ENCODE measurements at places on chromosomes 5 and 9.

GRCh38 chr5:177339107-177339638, 12.3 kb downstream of the LMAN2 start:
- no peak for DNase-seq

DNA sequence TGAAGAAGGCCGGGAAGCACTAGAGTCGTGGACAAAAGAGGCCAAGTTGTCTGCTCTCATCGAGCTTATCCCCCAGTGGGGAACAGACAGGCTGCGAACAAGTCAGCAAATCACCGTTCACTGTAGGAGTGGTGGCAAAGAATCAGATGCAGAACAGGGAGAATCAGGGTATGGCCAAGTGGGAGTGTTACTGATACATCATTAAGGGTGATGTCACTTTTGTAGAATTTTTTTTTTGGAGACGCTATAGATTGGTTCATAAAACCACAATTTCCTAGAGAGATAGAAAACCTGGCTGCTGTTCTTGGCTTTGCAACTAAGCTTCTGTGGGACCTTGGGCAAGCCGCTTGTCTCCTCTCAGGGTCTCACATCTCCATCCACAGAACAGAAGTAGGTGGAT, 21.3 kb downstream of the SPRY4 start:
- no peak for DNase-seq

GRCh38 chr9:117815315-117815714, 111.1 kb downstream of the TLR4 start:
- no peak for DNase-seq

DNA sequence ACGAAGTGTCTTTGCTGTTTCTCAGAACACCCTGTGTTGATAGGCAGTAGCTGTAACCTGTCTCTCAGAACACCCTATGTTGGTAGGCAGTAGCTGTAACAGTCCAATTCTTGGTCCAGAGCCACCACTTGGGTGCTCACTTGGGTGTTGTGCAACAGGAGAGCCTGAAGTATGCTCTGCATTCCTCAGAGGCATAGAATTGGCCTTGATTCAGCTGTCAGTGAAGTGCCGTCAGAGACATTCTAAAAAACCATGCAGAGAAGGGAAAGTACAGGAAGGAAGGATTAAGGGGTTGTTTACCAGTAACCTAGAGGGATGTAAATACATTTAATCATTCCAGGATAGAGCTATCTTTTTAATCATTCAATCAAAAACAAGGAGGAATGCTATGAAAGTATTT, 231.2 kb downstream of the ARRDC3 start:
- peak; percentile 46 for DNase-seq

DNA sequence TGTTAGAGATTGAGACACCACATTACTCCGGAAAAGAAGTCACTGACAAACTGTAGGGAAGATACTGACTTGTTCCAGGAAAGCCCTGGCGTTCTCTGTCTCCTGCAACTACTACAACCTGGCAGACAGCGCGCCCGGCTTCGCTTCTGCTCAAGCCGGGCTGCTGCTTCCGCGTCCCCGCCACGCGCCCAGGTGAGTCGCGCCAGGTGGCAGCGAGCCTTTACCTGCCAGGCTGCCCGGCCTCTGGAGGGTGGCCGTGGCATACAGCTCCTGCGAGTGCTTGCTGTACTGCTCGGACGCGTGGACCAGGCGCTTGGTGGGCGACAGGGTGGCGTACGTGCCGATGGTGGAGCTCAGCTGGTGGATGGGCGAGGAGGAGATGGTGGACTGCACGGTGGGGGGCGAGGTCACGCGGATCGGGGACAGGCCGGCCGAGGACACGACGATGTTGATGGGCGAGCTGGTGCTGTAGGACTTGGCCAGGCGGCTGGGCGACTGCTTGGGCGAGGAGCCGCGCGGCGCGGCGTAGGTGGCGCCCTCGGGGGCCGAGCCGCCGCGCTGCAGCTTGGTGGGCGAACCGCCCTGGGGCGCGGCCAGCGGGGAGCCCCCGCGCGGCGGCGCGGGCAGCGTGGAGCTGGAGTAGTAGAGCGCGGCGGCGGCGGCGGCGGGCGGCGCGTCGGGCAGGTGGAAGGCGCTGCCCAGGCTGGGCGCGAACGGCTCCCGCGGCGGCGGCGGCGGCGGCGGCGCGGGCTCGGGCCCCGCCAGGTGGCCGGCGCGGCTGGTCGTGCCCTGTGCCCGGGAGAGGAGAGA, 519.6 kb downstream of the CTNND2 start:
- DNase-seq = no peak

Data from HS-5 (cell line).